Daoy (cell line): ENCODE measurements at places on chromosomes 1 and 21. TPM values are rescaled to one million over a fixed set of nuclear protein-coding genes. Genes with fewer than 3 reads are reported as not detected.

DNA sequence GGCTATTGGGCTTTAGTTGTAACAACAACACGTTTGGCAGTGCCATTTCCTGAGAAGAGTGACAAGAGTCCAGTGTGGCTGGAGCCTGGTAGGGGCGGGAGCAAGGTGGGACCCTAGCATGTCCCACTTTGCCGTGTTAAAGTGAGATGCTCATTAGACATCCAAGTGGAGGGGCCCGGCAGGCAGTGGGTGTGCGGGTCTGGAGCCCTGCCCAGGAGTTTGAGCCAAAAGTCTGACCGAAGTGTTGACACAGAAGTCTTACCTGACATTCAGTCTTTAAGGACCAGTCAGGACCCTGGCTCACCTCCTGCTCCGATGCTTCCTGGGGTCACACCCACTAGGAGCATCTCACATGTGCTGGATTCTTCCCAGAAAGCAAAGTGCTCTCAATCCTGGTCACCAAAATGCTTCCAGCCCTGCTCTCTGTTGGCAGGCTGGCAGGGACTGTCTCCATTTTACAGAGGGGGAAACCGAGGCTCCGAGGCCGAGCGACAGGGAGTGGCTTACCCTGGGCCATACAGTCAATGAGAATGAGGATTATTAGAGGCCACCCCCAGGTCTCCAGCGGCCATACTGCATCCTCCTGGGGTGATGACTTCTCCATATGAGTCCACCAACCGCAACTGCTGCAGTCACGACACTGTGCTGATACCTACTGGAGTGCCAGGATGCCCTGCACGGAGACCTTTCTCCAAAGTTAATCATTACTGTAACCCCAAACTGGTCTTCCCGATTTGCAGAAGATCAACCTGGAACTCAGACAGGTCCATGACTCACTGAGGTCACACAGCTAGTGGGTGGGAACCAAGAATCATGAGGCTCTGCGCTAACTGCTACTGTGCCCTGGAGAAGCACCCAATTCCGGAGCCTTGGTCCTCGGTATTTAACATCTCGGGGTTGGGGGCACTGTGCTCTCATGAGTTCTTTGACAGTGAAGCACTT is 112.7 kb downstream of the PRDM2 start:
- DNase-seq: no peak

The UTS2 gene
- not detected in 2 replicates for total RNA-seq

- DNase-seq: no peak
Measured at GRCh38 chr1:55684131-55684650, 469.0 kb upstream of the USP24 start.

GRCh38 chr21:29347274-29347681 is 48.6 kb downstream of the BACH1 start:
- DNase-seq: no peak

DNA sequence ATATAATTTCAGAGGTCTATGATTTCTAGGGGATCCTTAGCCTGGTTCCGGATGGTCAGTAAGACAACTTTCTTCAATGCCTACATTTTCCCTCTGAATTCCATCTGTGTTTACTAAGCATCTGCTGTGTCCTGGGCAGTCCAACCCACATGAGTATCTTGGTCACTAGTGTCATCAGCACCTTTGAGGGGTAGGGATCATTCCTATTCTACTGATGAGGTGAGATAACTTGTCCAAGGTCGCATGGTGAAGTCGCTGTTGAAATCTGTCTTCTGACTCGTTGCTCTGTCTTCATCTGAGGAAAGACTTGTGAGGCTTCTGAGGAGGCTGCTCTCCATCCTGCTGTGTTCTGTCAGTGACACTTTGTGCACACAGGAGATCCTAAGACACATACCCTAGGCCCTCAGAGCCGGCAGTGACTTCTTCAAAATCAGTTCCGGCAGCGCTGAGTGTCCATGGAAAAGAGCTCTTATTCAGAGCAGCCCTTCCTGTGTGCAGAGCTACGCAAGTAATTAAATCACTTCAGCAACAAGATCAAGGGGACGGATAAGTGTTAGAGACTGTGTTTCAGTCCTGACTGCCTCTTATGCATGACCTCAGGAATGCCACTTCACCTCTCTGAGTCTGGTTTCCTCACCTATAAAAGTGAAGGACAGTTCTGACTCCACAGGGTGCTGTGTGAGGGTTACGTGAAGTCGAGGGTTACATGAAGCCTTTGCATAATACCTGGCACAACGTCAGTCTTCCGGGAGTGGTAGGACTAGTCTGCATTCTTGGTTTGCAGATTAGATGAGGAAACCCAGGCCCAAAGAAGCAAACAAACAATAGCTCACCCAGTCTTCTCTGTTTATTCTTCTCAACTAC is 28.4 kb downstream of the AK2 start:
- no peak for DNase-seq

- no peak for DNase-seq
Measured at GRCh38 chr1:37948841-37949240, 2.0 kb upstream of the INPP5B start.

The F3 gene
- total RNA-seq: 73.0 and 96.7 TPM in 2 replicates

GRCh38 chr1:194300776-194301175 is 1114.4 kb upstream of the B3GALT2 start:
- no peak for DNase-seq

DNA sequence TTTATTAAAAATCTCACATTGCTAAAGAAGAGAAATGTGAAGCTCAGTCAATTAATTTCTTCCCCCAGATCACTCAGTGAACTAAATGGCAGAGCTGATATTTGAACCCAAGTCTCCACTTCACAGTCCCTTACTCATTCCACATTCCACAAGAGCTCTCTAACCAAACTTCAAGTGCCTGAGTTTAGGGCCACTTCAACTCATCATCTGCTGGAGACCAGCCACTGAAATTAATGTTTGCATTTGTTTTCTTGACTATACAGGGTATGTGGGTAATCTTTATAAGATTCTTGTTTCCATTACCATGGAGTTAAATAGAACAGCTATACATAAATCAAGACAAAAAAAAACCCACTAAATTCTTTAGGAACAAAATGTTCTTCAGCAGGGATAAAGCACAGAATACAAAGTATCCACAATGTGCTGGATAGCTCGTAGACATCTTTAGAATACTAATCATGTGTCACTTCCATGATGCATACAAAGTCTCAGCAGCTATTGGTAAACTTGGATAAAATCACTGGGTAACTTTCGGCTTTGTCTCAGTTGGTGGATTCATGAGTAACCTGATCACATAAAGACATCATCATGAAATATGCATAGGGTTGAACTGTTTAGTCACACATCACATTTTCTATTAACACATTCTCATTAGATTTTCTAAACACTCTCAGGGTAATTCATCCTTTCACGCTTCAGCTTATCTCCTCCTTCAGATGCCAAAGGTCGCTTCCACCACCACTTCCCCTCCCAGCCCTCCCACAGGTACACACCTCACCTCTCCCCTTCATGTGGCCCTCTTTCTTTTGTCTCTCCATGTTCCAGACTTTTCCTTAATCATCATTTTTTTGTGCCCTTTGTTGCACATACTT is 89.8 kb downstream of the LRRC53 start:
- DNase-seq: no peak

DNA sequence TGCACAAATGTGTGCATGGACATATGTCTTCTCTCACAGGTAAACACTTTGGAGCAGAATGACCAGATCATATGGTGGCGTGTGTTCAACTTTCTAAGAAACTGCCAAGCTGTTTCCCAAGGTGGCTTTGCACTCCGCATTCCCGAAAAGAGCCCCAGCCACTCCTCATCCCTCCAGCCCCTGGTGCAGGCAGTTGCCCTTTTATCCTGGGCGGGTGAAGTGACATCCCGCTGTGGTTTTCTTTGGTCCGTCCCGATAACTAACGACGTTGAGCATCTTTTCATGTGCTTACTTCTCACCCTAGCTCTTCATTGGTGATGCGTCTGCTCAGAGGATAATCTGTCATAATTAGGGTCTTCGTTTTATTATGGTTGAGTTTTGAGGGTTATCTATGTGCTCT is 612.5 kb downstream of the MATN1 start:
- no peak for DNase-seq

The NTMT2 gene
- not detected in 2 replicates for total RNA-seq

- DNase-seq: no peak
Measured at GRCh38 chr1:168509875-168510791, 33.7 kb downstream of the XCL2 start.

- peak; percentile 42 for DNase-seq
Measured at GRCh38 chr1:53308506-53308905, 19.4 kb downstream of the LRP8 start.

GRCh38 chr1:15258833-15259621 is 12.0 kb downstream of the FHAD1 start:
- no peak for DNase-seq

The PGBD5 gene
- total RNA-seq: 1.0 and 3.6 TPM in 2 replicates

The SHISA4 gene
- total RNA-seq: 16.5 and 22.1 TPM in 2 replicates
